ENCODE measurements at places on chromosomes 1 and 21.

DNA sequence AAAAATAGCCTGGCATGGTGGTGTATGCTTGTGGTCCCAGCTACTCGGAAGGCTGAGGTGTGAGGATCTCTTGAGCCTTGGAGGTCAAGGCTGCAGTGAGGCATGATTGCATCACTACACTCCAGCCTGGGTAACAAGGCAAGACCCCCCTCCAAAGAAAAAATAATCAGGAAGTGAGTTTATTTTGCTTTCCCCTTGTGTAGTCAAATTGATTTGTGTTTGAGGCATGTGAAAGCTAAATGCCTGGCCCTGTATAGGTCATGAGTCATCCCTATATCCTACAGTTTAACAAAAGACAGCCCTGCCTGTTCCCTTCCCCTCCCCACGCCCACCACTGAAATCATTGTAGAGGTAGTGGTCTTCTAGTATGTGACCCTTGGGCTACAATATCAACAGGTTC lies 241.4 kb upstream of the JUN start:
- peak; percentile 20 for DNase-seq

DNA sequence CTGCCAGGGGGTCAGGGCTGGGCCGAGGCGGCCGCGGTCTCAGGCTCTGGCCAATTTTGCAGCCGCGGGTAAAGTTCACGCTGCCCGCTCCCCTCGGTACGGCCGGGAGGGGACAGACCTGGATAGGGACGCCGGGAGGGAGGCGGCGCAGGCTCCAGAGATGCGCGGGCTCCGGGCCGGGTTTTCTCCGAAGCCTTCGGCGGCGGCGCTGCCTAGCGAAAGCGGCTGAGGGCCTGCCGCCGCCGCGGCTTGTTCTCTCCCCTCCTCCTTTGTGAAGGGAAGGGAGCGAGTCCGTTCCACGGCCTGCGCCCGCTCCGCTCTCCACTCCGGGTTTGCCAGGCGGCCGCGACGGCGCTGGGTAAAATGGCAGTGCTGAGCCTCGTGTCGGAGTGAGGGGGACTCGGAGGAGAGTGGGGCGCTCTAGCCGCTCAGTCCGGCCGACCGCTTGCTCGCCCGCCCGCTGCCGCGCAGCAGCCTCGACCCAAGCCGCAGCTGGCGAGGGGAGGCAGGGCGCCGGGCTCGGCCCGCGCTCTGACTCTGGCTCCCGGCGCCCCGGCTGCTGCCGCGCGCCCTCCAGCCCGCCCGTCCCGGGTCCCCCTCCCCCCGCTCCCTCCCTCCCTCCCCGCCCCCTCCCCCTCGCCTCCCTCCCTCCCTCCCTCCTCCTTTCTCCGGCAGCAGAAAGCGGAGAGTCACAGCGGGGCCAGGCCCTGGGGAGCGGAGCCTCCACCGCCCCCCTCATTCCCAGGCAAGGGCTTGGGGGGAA lies at the start of gene ARID1A:
Gene ARID1A (plus strand): TSS at position 660 of the 763 bp plus-strand sequence. CDS start 389 bp downstream, outside the sequence.
- peak; percentile 96 for DNase-seq

GRCh38 chr21:21064353-21064752 lies 66.1 kb downstream of the NCAM2 start:
- DNase-seq = no peak

- peak; percentile 91 for DNase-seq
Measured at GRCh38 chr1:161153682-161154337, at the start of gene UFC1. TSS of gene UFC1 (plus strand) at chr1:161153978. CDS start at chr1:161153998, 20 bp downstream.

DNA sequence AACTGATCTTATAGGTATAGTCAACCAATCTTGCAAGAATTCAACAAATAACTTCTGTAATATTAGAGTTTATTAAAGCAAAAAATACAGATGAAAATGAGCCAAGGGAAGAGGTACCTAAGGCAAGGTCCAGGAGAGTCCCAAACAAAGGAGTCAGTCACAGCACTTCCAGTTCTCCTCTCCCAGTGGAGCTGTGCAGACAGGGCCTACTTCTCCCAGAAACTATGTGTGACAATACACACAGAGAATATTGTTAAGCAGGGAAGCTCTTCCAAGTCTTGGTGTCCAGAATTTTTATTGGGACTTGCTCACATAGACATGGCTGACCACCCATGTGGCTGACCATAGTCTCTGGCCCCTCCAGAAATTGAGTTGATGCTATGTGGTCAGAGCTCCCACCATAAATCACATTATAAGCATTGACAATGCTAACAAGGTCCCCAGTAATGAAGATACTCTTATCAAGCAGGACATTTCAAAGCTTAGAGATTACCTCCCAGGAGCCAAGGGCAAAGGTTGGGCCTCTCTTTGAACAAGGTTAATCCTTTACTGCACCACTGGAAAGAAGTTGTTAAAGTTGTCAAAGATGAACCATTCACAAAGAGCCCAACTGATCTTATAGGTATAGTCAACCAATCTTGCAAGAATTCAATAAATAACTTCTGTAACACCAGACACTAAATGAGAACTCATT lies 3.5 kb upstream of the CD244 start:
- no peak for DNase-seq

DNA sequence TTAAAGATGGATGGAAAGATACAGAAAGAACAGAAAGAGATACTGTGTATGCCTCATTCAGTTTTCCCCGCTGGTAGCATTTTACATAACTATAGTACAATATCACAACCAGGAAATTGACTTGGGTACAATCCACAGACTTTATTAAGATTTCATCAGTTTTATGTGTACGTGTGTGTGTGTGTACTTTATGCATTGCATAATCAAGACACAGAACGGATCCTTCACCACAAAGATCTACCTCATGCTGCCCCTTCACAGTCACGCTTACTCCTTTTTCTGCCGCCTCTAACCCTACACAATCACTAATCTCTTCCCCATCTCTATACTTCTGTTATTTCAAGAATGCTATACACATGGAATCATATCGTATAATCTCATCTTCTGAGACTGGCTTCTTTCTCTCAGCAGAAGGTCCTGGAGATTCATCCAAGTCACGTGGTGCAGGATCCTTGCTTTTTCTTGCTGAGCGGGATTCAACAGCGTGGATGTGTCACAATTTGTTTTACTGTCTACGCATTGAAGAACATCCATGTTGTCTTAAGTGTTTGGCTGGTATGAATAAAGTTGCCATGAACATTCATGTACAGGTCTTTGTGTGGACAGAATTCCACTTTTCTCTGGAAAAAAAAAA lies 76.7 kb downstream of the SLC35F3 start:
- DNase-seq = no peak

- DNase-seq = no peak
Measured at GRCh38 chr1:162139211-162139610, 69.7 kb downstream of the NOS1AP start.

- no peak for DNase-seq
Measured at GRCh38 chr1:192887426-192887825, 78.6 kb downstream of the RGS2 start.

DNA sequence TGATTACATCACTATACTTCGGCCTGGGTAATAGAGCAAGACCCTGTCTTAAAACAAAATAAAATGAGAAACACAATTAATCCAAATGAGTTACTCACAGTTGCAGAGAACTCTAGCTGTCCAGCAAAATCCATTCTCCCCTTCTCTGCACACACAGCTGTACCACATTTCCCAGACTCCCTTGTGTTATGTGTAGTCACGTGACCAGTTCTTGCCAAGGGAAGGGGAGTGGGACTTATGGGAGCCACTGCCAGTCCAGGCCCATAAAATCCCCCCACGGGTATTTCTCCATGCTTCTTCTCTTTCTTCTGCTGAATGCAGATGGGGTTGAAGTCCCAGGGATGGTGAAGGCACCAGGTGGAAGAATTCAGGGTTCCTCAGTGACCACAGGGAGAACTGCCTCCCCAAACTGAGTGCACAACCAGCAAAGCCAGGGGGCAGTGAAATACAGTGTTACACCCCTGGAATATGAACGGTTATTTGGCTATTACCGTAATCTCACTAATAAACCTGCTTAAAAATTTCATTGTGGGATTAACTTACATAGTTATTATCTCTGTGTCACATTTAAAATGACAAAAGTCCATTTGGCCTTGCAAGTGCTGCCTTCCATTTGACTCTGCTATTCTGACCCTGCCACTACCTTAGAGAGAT lies 85.6 kb upstream of the FMN2 start:
- no peak for DNase-seq

DNA sequence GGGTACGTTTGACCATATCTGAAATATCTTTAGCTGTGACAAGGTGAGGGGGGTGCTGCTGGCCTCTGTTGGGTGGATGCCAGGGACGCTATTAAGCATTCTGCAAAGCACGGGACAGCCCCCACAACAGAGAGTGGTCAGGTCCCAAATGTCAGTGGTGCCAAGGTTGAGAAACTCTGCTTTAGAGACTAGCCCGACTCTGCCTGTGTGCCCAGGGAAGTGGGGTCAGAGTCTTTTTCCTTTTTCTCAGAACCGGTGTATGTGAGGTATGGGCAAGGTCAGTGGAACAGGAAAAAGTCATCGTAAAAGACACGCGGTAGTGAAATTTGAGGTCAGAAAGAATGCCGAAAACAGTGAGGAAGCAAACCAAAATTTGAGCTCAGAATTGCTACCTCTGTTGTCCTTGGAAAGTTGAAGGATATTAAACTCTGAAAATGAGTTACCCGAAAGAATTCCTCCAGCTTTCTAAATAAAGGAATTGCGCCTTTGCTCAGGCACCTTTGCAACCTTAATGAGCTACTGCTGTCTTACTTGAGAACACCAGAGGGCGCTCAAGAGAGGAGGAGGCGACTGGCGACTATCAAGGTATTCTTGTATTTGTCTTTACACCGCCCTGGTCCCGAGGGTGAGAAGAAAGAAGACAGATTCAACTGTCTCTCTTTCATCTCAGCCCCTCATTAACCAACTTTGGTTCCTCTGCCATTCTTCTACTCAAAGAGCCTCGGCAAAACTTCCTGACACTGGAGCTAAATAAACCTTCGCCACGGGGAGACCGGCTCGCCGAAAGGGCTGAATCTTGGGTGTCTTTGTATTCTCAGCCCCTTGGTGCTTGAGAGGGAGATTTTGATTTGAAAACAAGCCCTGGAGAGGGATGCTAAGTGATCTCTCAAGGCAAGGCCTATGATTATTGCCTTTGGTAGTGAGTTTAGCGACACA lies 85.4 kb upstream of the OLIG2 start:
- peak; percentile 58 for DNase-seq

GRCh38 chr1:209728466-209728865 lies 23.8 kb downstream of the HSD11B1 start:
- DNase-seq = no peak

GRCh38 chr1:74038042-74038441 lies 159.9 kb downstream of the LRRIQ3 start:
- no peak for DNase-seq

DNA sequence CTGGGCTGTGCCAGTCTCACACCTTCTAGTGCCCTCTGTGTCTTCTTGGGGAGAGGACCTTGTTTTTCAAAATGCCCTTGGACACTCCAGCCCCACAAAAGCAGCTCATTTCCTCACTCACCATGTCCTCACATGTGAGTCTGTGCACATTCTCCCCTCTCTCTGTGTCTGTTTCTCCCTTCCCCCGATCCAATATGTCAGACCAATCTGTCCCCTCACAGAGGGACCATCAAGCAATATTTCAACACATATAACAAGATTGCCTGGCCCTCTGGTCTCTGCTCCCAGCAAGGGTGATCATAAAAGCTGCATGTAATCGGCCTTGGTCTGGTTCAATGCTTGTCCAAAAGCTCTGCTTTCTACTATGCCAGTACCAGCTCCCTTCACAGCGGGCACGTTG lies 261.2 kb downstream of the MATN1 start:
- DNase-seq = no peak

- DNase-seq = no peak
Measured at GRCh38 chr21:33126569-33126968, 56.6 kb downstream of the OLIG1 start.

DNA sequence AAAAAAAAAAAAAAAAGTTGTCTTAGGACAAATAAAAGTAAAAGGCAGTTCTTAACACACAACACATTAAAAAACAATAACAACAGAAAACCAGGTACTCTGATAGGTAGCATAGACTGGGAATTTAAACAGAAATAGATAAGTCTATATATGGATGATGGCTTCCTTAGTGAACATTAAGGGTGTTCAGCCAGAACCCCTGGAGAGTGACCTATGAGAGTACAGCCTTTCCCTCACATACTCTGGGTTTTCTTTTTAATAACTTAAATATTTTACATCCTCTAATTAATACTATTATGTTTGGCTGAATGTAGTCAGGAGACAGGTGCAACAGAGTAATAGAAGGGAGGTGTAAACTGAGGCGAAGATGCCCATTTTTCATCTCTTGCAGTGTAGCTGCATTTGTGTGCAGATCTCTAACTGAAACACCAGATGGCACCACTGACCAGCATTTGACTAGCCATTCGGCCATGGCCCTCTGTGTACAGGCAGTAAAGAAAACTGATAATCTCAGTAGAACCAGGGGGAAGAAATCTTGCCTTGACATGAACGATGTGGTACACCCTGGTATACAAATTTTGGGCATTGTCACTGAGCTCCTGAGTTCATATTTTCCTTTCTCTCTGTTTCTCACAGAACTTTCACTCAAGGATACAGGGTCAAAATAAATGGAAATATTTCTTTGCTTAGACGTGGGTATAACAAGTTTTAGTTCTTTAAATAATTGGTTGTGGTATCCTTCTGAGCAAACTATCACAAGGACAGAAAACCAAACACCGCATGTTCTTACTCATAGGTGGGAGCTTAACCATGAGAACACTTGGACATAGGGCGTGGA lies 7.6 kb downstream of the TTF2 start:
- DNase-seq = peak; percentile 53

DNA sequence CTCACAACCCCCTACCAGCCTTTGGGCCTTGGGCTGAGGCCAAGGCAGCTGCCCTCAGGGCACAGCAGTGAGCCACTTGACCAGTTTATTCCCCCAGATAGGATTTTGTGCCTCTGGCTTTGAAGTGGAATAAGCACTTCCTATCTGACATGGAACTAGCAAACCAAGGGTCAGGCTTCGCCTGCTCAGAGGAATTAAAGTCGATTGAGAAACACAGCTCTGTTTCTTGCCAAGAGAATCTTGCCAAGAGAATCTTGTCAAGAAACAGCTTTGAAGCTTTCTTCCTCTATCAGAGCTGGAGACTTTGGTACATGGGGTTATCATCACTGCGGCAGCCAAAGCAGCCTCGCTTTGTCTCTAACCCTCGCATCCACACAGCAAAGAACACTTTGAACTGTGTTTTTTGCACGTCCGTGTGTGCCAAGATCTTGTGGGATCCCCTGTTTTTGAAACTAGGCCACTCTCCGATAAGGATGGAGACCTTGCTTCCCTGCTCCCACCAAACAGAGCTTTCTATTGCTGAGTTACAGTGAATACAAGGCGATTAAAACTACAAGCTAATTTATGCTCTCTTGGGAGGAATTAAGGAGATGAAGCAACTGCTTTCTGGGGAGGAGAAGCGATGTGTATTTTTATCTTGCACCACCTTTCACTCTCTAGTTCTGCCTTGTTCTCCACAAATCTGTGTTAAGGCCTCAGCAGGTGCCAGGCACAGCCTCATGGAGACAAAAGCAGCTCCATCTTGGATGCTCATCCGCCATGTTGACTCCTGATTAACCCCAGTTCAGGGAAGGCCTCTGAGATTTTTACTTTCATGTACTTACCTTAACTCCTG lies 67.3 kb downstream of the RHOU start:
- no peak for DNase-seq

Measured in activated CD4-positive, alpha-beta T cell treated with anti-CD3 and anti-CD28 coated beads, Interleukin-10, Interleukin-2, amounts not matched to agents 100 ng/mL and 50 ng/mL, durations not matched to agents 16 hours and 8 hours (primary cell).